Epithelial cell of prostate (primary cell): ENCODE measurements at places on chromosomes 3 and 15.

DNA sequence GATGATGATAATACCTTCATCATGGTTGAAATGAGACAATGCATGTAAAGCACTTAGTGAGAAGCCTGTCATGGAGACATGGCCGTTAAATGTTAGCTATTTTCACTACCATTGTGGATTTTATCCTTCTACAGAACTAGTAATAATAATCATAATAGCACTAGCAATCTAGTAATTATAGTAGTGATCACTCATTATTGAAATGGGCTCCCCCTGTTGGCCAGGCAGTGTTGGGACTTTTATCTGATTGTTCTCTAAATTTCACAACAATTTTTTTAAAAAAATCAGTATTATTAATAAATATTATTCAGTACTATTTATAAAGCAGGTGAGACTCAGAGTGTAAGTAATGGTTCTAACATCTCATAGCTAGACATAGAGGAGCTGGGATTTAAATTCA lies 396.3 kb downstream of the IL5RA start:
- DNase-seq: no peak

DNA sequence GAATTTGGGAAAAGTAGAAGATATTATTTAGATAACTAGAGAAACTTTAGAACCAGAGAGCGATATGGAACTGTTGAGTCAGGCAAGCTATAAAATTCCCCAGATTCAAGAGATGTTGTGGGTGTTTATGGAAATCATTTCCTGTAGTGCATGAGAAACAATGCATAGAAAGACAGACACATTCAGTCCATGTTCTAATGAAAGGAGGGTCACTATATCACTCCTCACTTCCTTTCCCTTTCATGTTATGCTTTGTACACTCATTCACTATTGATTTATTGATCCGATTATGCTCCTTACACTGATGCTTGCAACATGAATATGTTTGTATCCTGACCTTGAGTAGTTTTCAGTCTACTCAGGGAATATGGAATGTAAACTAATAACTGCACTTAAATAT lies 1459.9 kb upstream of the ALCAM start:
- DNase-seq: no peak

GRCh38 chr3:186483611-186484340 lies 60.4 kb downstream of the CRYGS start:
- DNase-seq: no peak

DNA sequence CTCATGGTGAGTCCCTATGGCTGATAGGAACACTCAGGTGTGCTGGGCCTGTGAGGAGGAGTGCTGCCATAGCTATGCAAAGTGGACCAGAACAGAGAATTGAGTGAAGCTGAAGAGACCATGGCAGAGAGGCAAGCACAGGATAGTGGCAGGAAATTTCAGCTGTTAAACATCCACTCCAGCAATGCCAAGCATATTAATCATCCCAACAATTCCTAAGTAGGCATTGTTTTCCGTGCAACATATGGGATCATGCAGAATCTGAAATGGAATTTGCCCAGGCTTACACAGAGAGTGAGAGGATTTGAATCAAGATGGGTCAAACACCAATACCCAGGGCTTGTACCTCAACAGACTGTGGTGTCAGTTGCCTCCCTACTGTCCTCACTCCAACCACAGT lies 582.6 kb upstream of the UBE2E2 start:
- DNase-seq: no peak

DNA sequence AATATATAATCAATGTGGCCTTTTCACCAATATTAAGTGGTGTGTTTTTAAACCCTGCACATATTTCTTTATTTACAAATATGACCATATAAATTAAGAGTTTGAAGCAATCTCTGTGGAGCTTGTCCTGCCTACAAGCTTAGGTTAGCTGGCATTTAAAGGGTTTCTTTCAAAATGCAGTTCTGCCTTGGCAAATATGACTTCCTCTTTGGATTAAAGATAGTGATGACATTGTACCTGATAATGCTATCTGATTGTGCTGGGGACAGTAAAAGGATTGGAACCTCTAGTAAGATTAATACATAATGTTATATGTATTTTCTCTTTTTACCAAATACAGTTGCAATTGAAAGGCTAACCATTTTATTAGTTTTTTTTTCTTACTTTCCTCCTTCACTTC lies 249.1 kb downstream of the OTOL1 start:
- DNase-seq: no peak

DNA sequence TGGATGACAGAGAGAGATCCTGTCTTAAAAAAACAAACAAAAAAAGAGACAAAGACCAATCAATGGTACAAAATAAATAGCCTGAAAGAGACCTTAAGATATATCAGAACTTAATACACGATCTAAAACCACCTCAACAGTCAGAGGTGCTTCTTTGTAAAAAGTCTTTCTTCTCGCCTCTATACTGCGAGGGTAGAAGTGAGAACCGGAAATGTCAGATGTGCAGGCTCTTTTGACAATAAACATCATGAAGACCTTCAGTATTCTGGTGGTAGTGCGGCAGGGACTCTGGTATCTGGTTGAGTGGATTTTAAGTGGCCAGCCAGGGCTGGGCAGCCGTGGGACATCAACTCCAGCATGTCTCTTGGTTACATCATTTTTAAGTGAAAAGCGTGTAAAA lies 30.0 kb downstream of the RUBCN start:
- no peak for DNase-seq

- no peak for DNase-seq
These were observed 18.0 kb upstream of the SECISBP2L start for GRCh38 chr15:49064281-49064653.

DNA sequence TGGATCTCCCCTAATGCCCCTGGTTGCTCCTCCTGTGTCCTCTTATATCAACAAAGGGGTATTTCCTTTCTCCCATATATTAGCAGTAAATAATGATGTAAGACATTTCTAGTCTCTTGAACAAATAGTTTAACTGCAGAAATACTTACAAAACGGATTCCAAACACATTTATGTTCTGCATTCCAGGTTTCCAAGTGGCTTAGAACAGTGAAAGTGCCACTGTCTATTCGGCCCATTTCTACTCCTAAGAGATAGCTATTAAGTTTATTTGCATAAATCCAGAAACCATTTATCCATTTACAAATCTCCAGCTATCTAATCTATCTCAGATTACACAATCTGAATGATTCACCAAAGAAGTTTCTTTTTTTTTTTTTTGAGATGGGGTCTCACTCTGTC lies 55.8 kb upstream of the FRMD4B start:
- no peak for DNase-seq

DNA sequence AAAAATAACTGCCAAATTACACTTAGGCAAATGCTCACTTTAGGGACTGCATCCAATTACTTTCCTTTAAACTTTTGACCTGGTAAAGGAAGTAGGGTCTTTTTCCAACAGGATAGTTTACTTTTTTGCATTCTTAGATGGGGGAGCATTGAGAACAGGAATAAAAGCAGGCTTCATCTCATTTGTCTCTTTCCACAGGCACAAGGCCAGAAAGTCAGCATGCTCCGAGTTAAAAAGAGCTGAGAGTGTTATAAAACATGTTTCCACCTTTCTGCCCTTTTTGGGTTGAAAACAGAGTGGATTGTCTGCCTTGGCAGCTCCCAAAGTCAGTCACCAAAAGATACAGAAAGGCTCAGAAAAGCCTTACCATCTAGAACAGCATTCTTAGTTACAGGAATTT lies 404.9 kb upstream of the ALCAM start:
- no peak for DNase-seq

GRCh38 chr15:98113327-98113726 lies 152.8 kb downstream of the ARRDC4 start:
- no peak for DNase-seq

DNA sequence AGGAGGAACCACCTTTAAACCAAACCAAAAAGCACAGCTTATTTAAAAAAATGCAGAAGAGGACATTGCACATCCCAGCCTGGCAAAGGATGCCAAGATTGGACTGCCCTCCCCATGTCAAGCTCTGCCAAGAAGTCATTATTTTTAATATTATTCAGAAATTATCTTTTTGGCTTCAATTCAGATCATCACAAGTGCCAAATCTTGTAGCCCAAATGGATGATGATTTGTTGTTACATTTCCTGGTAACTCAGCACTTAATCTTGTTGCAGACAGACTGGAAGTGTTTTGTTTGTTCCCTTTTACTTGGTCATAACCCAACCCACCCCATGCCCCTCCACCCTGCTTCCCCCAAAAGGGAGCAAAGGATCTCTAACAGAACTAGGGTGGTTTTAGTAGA lies 28.1 kb upstream of the LXN start:
- no peak for DNase-seq
